Activated naive CD8-positive, alpha-beta T cell treated with anti-CD3 and anti-CD28 coated beads, Interleukin-2, amount 50 U/mL, for 24 hours (primary cell): ENCODE measurements at places on chromosomes 2 and 18.

DNA sequence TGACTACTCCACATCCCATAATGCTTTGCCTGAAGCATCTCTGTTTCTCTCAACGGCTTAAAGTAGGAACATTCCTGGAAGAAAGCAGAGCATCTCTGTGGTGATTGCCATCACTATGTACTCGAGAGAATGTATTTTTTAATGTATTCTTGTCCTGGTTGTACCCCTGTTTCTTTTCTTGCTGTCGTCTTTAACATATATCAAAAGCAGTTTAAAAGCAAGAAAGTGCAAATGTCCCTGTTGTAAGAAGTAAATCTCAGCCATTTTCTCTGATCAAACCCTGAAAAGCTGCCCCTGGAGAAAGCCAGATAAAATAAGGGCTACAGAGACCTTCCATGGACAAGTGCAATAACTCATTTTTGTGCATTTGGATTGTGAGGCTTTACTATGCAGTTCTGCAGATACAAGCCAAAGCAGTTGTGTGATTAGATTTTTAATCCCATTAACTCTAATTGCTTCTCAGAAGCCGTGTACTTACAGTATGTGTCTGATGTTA, 70.8 kb downstream of the XIRP2 start:
- no peak for DNase-seq

DNA sequence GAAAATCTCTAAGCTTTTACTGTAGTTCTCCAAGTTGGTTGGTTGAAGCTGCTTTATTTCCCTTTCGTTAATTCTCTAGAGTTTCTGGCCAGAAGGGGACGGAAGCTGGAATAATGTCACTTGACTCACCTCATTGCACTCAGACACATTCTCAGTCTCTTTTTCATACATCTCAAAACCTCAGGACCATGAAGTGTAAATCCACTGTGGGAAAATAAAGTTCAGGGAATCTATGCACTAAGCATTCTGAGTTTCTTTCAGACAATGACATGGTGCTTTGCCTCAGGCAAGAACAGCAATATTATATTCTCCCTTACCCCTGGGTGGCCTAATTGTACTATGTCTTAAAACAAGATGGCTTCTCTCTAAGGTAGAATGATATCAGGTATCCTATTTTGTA, 167.8 kb downstream of the PRPF40A start:
- no peak for DNase-seq

DNA sequence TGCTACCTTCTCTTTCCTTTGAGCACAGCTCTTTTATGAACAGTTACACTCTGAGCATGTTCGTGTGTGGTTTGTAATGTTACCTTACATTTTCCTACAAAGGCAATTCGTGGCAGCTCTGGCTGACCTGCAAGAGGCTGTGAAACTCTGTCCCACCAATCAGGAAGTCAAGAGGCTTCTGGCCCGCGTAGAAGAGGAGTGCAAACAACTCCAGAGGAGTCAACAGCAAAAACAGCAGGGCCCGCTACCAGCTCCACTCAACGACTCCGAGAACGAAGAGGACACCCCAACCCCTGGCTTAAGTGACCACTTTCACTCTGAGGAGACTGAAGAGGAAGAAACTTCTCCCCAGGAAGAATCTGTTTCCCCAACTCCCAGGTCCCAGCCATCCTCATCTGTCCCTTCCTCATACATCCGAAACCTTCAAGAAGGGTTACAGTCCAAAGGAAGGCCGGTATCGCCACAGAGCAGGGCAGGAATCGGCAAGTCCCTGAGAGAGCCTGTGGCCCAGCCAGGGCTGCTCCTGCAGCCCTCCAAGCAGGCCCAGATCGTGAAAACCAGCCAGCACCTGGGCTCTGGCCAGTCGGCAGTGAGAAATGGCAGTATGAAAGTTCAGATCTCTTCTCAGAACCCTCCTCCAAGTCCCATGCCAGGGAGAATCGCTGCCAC, 56.9 kb downstream of the WDSUB1 start:
- no peak for DNase-seq

GRCh38 chr2:142873831-142874287, 3.6 kb upstream of the KYNU start:
- no peak for DNase-seq

GRCh38 chr2:224517963-224518362, 67.2 kb downstream of the CUL3 start:
- no peak for DNase-seq

DNA sequence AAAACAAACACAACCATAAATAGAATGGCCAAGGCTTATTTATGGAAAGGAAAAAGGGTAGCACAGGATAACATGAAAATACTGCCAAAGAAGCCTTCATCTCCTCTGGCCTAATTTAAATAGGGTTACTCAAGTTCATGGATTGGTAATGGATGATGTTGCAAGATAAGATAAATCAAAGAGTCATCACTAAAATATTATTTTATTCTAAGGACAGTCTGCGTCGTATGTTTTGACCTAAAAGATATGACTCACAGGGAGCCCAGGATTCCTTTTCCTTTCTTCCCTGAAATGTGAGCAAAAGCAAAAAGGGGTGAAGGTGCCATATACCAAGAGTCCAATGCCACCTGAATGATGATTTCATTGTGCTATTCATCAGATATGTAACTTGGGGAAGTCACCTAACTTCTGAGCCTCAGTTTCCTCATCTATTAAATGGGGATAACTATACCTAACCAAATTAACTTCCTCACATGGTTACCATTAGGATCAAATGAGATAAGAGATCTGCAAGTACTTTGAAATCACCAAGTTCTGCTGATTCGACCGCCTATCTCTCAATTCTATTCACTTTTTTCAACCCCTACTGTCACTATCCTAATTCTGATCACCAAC, 137.7 kb downstream of the THADA start:
- no peak for DNase-seq

- no peak for DNase-seq
These were observed 7.7 kb upstream of the SP100 start for GRCh38 chr2:230408244-230408842.

DNA sequence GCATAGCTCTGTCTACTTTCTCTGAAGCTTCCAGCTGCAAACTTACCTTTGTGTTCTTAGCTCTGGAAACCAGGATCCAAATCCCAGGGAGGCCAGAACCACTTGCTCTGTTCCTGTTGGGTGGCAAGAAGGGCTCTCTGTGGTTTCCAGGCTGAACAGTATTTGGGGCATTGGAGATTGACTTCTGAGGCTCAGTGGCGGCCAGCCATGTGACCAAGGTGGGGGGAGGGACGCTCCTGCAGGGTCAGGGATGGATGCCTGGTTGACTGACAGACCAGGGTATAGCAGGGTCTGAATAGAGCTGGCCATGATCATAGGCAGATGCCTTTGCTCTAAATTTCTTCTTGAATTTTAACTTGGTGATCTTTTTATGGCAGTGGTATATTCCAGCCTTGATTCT, 15.1 kb downstream of the SLC4A5 start:
- no peak for DNase-seq

GRCh38 chr2:60538101-60538500, 15.4 kb downstream of the BCL11A start:
- DNase-seq = no peak

DNA sequence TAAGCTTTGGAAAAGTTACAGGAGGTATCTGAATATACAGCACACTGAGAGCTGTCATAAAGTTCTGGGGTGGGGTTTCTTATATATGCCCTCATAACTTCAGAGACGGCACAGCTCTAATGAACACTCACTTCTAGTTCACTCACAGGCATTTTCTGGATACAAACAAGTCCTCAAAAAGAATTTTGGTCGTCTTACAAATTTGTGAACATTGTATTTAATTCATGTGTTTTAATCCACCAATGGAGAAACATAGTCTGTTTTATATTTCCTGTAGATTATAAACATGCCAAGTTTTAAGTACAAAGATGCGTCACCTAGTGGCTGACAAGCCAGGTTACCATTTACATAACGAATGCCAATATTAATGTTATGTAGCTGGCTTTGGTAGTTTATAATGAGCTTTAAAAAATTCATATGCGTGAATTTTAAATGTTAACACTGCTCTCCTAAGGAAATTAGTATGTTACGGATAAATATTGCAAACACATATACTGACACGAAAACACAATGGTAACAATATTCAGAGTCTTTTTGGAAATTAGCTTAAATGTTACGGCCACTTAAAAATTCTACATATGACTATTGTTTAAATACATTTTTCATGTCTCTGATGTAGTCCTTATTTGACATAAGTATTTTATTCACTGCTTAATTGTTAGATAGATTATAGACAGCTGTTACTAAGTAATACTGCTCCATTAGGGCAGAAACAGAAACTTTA, 2.5 kb downstream of the COL3A1 start:
- DNase-seq = no peak

GRCh38 chr2:144453486-144454158, 66.3 kb downstream of the ZEB2 start:
- no peak for DNase-seq

DNA sequence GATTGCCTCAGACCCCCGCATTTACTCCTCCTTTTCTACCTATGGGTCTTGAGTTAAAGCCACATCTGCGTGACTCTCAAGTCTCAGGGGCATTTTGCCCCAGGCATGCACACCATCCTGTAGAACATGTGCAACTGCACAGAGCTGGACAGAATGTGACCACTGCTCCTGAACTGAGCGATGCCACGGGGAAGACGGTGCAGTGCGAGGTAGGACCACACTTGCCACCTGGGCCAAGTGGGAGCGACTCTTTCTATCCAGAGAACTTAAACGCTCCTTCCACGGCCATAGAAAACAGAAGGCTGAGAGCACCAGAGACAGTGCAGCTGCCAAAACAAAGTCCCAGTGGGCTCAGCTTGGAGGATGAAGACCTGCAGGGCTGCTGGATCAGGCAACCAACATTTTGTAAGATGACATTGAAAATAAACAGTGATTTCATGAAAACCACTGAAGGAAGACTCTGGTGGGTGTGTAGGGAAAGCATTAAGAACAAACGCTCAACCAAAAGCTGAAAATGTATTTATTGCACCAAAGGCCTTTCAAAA, 149.0 kb upstream of the HDAC4 start:
- no peak for DNase-seq

GRCh38 chr18:48529796-48530195, 9.0 kb upstream of the CTIF start:
- no peak for DNase-seq

GRCh38 chr18:44977856-44978255, 297.2 kb downstream of the SETBP1 start:
- DNase-seq = no peak

DNA sequence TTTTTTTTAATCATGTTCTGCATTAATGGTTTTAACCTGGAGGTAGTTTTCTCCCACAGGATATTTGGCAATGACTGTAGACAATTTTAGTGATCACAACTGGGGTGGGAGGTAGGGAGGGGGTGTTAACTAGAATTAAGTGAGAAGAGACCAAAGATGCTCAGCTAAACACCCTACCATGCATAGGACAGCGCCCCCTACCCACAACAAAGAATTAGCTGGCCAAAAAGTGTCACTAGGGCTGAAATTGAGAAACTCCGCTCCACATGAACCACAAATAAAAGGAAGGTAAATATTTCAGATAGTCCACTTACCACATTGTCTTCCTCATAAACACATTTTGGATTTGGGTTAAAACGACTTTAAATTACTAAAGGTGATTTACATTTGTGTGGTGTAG, 942.6 kb downstream of the SUCLG1 start:
- no peak for DNase-seq

DNA sequence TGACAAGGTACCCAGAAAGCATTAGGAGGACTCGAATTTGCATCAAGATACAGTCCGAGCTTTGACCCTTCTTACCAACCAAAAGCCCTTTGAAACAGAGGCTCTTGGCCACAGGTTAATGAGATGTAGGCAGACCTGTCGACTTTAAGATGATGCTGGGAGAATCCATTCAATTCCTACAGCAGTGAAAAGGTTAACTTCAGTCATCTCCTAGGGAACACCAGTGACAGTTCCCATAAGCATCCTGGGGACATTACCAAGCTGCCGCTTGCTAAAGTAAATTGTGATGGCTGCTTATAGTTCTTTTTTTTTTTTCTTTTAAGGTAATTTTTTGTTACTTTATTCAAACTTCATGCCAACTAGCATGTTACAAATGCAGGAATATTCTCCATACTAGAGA, 379.3 kb downstream of the SOX11 start:
- no peak for DNase-seq

GRCh38 chr18:11811009-11811408, 40.2 kb upstream of the CHMP1B start:
- DNase-seq = no peak
